ENCODE measurements at places on chromosomes 13 and 19.

DNA sequence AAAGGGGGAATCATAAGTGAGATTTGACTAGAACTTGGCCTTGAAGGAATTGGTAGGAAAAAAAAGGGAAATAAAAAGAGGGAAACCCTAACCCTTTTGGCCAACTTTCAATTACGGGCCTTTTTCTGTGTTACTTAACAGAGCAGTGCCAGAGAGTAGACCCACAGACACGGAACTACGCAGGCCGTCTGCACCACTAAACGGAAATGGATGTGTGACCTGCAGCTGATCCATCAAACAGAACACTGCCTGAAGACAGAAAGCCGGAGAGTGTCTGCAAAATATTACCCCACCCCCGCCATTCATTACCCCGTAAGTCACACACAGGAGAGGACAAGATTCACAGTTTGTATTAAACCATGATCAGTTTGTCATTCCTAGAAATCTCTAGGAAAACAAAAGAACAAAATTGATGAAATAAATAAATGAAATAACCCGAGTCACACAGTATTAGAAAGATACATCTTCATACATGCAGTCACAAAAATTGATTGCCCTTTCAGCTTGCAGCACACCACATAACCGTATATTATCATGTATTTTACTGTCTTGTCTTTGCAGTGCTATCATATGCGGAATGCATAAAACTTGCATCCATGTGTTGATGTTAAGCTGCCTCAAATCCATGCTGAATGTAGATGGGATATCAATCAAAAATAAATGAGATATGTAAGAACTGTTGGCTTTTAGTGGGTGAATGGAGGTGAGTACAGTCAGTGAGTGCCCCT lies 424.7 kb downstream of the IRS2 start:
- no peak for DNase-seq

DNA sequence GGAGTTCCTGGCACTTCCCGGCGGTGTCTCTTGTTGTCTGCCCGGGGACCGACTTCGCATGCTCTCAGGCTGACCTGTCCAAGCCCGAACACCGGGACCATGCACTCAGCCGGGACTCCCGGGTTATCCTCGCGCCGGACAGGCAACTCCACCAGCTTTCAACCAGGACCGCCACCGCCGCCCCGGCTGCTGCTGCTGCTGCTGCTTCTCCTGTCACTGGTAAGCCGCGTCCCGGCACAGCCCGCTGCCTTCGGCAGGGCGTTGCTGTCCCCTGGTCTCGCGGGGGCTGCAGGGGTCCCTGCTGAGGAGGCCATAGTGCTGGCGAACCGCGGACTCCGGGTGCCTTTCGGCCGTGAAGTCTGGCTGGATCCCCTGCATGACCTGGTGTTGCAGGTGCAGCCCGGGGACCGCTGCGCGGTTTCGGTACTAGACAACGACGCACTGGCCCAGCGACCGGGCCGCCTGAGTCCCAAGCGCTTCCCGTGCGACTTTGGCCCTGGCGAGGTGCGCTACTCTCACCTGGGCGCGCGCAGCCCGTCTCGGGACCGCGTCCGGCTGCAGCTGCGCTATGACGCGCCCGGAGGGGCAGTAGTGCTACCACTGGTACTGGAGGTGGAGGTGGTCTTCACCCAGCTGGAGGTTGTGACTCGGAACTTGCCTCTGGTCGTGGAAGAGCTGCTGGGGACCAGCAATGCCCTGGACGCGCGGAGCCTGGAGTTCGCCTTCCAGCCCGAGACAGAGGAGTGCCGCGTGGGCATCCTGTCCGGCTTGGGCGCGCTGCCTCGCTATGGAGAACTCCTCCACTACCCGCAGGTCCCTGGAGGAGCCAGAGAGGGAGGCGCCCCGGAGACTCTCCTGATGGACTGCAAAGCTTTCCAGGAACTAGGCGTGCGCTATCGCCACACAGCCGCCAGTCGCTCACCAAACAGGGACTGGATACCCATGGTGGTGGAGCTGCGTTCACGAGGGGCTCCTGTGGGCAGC lies 661 bp downstream of the FREM2 start:
- DNase-seq: peak; percentile 23

GRCh38 chr13:112453874-112454647 lies 77.9 kb downstream of the SPACA7 start:
- DNase-seq: no peak

DNA sequence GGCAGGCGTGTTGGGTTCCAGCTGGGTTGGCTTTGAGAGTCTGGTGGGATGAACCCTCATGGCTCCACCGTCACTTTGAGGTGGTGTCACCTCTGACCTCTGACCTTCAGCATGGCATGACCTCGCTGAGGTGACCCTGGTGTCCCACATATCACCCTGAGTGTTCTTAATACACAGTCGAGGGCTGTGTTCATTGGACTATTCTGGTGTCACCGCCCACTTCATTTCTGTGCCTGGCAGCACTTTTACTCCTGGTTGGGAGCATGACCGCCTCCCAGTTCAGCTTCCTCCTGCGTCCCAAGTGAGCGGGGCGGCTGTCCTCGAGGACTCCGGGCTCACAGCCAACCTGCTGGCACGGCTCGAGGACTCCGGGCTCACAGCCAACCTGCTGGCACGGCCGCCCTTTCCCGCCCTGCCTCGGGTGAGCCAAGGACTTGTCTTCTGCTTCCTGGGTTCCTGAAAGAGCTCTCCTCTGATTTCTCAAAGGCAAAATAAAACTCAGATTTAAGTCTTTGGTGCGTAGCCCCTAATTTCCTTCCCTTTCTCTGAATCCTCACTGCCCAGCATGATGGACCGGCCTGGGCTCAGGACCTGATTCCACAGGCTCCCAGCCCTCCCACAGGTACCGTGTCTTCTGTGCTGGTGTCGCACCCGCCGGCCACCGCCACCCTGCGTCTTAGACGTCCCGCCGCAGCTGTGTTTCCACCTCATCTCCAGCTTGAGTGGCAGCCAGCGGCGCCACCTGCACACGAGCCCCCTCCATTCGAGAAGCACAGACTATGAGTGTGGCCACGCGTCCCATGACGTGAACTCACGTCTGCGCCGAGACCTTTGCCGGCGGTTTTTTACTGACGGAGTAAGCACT lies 10.4 kb downstream of the ATP4B start:
- no peak for DNase-seq

DNA sequence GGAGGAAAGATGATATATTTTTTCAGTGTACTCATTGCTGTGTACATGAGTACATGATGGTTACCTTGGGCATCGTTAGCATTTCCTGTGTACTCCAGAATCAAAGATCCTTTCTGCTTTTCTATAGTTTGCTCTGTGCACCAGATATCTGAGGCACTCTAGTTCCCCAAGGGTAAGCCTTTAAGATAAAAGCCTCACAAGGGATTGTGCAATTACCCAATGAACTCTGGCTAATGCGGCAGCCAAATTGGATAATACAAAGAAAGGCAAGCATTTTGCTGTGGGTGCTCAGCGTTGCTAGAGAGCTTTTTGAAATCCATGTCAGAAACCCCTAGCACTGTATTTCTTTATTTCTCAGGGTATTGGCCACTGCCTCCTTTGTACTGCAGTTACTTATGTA lies 2.9 kb downstream of the CYSLTR2 start:
- DNase-seq: no peak

DNA sequence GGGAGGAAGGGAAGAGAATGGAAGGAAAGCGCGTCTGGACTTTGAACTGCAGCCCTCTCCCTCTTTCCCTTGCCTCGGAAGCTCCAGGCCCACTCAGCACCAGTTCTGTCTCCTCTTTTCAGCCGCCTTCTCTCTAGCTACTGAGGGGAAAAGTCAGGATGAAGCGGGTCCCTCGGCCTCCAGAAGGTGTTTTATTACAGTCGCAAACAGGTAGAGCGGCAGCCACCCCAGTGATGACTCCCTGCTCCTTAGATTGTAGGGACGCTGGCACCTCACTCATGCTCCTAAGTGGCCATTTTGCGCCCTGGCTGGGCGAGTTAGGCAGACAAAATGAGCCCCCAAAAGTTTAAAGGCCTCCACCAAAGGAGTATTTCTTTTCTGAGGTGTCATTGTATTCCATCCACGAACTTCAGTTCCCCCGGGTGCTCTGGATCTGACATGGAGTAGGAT lies 954 bp upstream of the STK24 start:
- DNase-seq: no peak

GRCh38 chr13:28474491-28475134 lies 20.3 kb downstream of the FLT1 start:
- no peak for DNase-seq

DNA sequence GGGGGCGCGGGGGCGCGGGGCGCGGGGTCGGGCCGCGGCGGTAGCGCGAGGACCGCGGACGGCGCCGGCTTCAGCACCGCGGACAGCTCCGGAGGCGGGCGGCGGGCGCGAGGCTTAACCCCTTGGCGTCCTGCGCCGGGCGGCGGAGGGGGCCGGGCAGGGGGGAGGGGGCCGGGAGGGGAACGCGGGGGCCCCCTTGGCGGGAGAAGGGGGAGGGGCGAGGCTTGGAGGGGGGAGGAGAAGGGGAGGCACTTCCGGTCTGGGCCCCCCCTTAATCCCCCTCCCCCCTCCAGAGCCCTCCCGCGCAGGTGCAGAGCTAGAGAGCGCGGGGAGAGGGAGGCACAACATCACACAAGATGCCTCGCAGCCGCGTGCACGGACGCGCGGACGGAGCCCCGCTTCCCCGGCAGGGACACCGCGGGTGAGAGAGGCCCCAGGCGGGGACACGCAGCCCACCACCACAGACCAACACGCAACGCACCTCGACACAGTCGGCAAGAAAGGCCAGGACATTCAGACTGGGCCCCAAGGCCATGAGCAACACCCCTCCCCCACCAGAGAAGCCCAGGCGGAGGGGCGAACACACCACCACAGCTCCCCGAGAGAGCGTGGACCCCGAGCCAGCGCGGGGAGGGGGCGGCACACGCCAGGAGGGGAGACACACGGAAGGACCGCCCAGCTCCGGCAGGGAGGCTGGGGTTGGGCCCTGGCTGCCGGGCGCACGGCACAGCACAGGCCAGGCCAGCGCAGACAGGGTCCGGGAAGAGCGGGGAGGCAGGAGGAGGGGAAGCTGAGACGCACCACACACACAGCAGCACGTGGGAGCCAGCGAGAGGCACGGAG lies 24.1 kb downstream of the SHANK1 start:
- no peak for DNase-seq

- no peak for DNase-seq
These were observed 117.4 kb downstream of the ESD start for GRCh38 chr13:46679369-46680120.

DNA sequence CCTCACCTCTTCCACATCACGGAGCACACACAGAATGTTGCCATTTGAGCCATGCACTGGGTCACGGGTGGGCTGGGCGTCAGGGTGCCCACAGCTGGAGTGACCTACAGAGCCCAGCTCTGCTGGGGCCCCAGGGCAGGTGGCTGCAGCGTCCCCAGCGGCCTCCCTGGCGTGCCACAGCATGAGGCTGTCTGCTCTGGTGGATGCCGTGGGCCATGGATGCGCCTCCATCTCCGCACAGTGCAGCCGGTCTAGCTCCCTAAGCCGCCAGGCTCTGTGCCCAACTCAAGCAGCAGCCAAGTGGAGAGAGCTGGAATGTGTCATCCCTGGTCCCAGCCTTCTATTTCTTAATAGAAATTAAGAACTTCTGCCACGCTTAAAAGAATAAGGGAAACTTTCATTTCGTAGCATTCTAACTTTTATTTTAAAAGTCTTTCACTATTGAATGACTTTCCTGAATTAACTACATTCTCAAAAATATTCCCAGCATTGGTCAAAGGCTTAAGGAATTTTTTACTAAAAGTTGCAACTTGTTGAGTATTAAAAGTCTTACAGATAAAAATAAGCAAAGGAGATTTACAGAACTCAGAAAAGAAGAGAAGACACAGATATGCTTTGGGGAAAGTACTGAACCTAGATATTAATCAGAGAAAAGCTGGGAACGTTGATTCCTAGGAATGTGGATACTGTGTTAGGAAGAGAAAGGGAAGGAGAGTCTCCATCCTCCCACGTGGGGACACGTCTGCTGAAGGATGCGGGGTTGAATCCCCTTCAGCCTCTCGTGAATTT lies 59.3 kb downstream of the ATP11A start:
- DNase-seq: no peak

- DNase-seq: no peak
These were observed 34.4 kb downstream of the DHRS12 start for GRCh38 chr13:51769455-51770127.

DNA sequence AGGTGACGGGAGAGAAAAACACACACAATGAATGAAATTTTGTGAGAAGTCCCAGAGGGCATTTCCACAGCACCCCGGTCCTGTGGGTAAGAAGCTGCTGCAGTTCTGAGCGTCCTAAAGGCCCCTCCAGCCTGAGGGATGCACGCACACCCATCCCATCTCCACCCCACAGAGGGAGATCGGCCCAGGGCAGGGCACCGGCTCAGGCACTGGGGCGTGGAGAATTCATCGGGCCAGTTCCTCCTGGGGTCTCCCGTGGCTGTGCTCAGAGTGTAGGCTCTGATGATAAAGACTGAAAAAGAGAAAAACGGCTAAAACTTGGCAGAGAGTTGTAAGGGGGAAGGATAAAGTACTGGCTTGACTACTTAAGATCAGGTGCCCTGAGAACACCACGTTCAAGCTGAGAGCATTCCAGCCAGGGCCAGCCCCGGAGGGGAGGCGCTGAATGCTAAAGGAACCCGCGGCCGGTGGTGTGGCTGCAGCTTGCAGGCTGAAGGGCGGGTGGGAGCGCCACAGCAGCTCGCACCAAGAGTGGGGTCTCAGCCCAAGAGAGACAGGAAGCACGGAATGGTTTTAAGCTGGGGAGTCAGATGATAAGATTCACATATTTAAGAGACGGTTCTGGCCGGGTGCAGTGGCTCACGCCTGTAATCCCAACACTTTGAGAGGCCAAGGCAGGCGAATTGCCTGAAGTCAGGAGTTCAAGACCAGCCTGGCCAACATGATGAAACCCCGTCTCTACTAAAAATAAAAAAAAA lies 121.9 kb upstream of the SPACA7 start:
- DNase-seq: no peak

GRCh38 chr13:78601124-78601873 lies 2.1 kb downstream of the POU4F1 start:
- DNase-seq: no peak

- no peak for DNase-seq
These were observed 11.3 kb downstream of the DDX39A start for GRCh38 chr19:14407605-14408484.

- DNase-seq: no peak
These were observed 495.9 kb downstream of the GPC5 start for GRCh38 chr13:91894316-91894715.

DNA sequence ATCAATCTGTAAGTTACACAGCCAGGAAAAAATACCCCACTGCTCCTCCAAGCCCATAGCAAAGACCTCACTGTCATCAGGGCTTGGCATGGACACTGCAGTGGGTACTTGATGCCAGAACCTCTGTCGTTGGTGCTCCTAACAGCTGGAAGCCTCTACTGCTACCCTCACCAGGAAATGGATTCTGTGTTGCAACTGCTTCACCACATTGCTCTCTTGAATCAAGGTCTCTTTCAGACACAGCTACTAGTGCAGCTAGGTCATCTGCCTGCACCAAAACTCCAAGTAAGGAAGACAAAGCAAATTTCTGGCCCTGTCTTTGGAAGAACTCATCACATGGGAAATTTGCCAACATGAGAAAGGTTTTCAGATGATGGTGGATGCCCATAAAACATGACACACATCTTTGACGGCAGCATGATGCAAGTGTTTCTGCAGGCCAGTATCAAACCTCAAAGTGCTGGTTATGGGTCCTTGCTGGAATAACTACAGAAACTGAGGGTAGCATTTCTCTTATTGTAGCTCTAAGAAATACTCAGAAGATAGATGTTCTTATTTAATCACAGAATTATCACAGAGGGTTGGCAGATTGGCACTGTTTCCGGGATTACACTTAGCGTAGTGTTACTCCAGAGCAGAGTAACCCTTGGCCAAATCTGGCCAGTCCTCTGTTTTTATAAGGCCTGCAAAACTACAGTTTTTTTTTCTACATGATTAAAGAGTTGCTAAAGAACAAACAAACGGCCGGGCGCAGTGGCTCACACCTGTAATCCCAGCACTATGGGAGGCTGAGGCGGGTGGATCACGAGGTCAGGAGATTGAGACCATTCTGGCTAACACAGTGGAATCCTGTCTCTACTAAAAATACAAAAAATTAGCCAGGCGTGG lies 12.9 kb upstream of the PCCA start:
- no peak for DNase-seq

All from left renal cortex interstitium (tissue), 4 donors.